ENCODE measurements at places on chromosomes 12 and 14.

GRCh38 chr12:89264837-89265236 is 87.5 kb downstream of the DUSP6 start:
- no peak for DNase-seq

GRCh38 chr12:53698948-53699677 is 23.2 kb upstream of the ATP5MC2 start:
- no peak for DNase-seq

DNA sequence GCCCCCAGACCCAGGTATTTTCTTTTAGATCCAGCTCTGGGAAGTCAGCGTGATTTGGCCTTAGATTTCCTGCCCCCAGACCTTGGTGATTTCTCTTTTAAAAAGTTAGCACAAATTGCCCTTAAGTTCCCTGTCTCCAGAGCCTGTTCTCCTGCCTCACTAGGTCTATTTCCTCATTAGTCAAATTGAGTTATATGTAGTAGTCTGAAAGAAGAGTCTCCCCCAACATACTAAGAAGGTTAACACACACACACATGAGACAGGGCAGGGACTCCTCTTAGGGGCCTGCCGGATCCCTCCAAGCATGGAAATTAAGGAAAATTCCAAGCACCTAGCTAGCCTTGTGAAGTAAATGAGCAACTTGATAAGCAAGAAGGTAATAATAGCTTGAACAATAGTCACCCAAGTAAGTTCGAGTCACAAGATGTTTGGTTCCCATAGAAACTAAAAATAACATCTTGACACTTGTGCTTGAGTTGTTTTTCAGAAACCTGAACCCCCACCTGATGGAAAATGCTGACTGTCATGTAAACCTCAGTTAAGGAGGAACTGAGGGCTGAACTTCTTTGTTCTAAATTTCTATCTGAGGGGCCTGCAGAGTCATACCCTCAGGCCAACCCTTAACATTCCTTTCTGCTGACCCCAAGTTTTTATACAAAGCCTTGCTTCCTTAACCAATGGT is 51.6 kb downstream of the CAND1 start:
- DNase-seq: no peak

DNA sequence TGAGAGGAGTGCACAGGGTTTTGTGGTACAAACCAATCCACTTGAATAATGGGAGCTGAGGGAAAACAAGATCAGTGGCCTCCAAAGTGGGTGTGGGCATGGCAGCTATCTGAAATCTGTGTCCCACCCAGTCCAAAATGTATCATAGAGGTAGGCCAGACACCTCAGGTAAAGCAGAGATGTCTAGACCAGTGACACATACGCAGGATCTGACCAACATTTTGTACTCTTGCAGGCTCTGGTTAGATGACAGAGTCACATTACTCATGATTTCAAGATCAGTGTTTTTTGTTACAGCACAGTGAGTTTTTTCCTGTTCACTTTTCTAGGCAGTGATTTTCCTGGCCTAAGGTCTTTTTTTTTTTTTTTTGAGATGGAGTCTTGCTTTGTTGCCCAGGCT is 211.8 kb downstream of the PCNX1 start:
- DNase-seq: no peak

GRCh38 chr12:11876307-11876706 is 194.4 kb upstream of the BCL2L14 start:
- DNase-seq: no peak
